ENCODE measurements at places on chromosomes 3 and 15.

DNA sequence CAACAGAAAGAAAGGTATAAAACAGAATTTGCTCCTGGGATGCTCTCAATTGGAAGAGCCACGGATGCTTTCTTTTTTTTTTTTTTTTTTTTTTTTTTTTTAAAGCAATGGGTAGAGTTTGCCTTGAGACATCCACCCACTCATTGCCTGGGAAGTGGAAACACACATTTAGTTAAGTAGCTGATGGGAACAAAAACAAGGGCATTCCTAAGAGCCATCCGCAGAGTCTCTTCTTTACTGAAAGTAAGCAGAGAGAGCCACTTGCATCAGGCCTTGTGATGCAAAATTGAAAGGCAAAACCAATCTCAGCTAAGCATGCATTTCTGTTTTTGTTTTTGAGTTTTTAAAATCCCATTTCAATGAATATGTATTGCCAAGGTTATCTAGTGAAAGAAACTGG is 787.9 kb upstream of the LMCD1 start:
- DNase-seq = no peak

- no peak for DNase-seq
Measured at GRCh38 chr15:41487802-41488201, 5.9 kb upstream of the ITPKA start.

DNA sequence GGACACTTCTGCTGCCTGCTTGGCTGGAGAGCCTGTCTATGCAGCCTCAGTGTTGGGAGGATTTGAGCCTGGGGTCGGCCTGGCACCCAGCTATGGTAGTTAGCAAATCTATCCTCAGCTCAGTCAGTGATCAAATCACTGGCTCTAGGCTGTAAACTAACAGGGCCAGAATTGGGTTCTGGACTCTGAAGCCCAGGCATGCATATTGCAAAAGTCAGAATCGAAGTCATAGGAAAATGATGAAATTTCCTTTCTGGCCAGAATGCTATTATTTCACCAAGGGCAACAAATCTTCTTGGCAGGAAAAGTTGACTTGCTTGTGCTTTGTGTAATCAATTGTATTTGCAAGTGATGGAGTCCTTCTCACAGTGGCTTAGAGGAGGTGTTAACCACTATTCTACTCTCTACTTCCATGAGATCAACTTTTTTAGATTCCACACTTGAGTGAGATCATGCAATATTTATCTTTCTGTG is 482.6 kb upstream of the TPRG1 start:
- no peak for DNase-seq

GRCh38 chr3:113153499-113154107 is 57.8 kb upstream of the BOC start:
- no peak for DNase-seq

DNA sequence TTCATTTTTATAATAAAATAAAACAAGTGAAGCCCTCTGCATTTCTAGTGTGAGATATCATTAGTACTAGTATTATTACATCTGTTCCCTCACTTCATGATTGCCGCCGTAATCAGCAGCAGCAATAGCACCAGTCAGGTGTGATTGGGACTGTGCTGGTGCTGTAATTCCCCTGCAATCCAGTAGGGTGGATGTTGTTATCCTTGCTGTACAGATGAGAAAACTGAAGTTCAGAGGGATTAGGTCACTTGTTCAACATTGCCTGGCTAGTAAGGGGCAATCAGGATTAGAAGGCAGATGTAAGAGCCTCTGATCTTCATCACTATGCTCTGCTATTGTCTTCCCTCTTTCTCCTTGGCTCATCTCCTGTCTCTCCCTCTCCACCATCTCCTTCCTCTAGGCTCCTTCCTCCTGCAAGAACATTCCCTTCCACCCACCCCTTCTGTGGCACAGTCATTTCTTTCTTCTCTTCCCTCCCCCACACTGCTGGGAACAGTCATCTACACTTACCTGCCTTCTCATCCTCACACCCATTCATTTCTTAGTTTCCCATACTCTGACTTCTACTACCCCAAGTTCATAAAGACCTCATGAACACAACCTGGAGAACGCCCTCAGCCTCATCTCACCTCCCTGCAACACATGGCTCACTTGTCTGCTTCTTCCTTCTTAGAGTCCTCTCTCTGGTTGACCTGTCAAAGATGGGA is 29.7 kb downstream of the CRYGS start:
- DNase-seq = no peak

- DNase-seq = no peak
Measured at GRCh38 chr3:33826206-33826605, 27.8 kb downstream of the PDCD6IP start.

GRCh38 chr3:126484662-126485061 is 9.0 kb upstream of the ZXDC start:
- DNase-seq = no peak

GRCh38 chr3:120160050-120160449 is 65.8 kb upstream of the GSK3B start:
- no peak for DNase-seq

DNA sequence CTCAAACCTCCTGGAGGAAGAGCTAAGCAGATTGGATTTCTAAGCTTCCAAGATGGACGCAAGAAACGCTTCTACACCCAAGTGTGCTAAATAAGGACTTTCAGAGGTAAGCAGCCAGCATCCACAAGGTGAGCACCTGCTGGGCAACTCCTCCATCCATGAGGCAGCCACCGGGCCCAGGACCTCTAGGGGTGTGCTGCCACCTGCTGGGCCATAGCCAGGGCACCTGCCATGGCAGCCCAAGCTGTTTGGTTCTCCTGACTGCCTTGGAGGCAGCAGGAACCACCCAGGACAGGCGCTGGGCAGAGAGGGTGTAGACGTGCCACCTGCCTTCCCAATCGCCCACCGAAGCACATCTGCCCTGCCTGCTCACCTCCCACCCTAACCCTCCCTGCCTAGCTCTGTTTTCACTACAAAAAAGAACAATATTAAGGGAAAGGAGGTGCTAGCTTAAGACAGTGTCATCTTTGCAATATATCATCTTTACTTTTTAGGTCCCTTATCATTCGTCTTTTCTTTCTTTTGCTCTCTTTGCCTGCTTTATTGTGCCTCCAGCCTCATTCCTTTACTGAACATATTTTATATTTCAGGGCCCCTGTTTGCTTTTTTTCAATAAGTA is 12.9 kb downstream of the C15orf62 start:
- no peak for DNase-seq

- DNase-seq = no peak
Measured at GRCh38 chr15:77002436-77002835, 7.5 kb downstream of the PSTPIP1 start.

DNA sequence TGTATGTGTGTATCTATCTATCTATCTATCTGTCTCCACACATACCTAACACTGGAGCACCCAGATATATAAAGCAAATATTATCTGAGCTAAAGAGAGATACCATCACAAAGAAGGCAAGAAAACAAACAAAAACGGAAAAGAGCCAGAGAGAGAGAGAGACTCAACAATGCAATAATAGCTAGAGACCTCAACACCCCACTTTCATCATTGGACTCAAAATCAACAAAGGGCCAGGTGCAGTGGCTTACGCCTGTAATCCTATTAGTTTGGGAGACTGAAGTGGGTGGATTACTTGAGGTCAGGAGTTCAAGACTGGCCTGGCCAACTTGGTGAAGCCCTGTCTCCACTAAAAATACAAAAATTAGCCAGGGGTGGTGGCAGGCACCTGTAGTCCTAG is 23.4 kb downstream of the NCBP2 start:
- no peak for DNase-seq

All from left renal pelvis (tissue), 4 donors.